ENCODE measurements at places on chromosomes 1 and 21.

GRCh38 chr1:224503161-224504118 lies 68.8 kb upstream of the WDR26 start:
- no peak for DNase-seq

DNA sequence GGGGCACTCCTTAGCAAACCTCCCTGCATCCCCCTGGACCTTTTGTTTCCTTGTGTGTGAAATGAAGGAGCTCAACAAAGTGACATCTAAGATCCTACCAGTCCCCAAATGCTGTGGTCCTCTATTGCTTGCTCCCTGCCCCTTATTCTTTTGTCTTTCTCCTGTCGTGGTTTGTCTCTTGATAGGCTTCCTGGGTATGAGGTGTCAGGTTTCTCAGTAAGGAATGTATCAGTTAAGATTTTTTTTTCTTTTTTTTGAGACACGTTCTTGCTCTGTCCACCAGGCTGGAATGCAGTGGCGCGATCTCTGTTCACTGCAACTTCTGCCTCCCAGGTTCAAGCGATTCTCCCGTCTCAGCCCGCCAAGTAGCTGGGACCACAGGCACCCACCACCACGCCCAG lies 16.8 kb downstream of the CNIH3 start:
- no peak for DNase-seq

- DNase-seq = no peak
Observed at GRCh38 chr1:101603726-101604125, 366.9 kb downstream of the S1PR1 start.

DNA sequence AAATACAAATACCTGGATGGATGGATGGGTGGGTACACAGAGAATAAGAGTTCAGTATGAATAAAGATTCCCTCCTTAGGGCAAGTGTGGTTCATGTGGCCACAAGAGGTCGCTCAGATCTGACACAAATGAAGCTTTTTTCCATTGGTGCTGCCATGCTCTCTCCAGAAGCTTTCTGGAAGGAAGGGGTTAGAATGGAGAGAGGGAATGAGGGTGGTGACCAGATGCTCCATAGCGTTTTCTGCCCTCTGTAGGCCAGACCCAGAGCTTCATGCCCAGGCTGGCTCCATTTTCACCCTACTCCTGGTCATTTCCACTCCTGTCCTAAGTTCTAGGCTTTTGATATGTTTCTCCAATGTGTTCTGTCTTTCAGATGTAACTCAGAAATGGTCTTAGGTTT lies 3.3 kb upstream of the FCRL6 start:
- DNase-seq = no peak

GRCh38 chr1:43235451-43236121 lies 34.2 kb upstream of the TMEM125 start:
- DNase-seq = no peak

DNA sequence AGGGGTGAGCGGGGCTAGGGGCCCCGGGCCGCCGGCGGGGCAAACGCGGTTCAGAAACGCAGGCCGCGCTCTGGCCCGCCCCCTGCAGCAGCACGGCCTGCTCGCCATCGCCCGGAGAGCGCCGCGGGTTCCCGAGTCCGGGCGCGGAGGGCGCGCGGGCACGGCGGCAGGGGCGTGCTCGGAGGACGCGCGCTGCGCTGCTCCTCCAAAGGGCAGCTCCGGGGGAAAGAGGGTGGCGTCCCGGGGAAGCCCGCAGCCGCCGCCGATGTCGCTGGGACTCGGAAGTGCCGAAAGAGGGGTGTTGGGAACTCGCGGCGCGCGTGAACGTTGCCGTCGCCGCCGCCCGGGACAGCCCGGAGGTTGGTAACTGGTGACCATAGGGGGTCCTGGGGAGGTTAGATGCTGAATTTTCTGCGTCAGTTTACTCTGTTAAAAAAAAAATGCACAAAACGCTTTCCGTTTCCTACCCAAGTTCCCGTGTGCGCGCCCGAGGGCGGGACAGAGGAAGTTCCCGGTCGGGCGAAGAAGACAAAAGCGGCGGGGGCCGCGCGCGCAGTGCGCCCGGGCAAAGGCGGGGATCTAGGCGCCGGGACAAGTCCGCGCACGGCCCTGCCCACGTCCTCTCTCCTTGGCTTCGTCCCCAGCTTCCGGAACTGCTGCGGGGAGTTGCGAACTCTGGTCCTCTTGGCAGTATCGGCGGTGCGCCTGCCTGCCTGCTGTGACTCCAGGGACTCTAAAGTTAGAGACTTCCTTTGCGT lies at the start of gene HHAT:
Gene HHAT (plus strand): TSS at position 157 of the 758 bp plus-strand sequence. CDS start 20,074 bp downstream, outside the sequence.
- peak; percentile 30 for DNase-seq

DNA sequence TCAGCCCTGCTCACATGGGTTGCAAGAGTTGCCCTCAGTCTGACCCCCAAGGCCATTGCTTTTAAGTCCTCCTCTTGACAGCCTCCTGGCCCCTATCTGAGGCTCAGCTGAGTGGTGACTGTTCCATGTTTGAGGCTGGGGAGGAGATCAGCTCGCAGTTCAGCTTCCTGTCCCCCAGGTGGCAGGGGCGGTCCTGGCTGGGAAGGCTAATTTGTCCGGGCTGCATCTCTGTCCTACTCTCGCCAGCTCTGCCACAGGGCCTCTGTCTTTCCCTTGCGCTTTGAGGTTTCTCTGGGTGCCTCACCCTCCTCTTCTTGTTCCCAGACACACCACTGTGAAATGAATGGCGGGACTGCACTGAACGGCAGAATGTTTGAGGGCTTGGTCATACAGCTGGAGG lies 157.3 kb downstream of the KCNJ6 start:
- DNase-seq = no peak

GRCh38 chr1:36787312-36787913 lies 246.9 kb downstream of the GRIK3 start:
- no peak for DNase-seq

DNA sequence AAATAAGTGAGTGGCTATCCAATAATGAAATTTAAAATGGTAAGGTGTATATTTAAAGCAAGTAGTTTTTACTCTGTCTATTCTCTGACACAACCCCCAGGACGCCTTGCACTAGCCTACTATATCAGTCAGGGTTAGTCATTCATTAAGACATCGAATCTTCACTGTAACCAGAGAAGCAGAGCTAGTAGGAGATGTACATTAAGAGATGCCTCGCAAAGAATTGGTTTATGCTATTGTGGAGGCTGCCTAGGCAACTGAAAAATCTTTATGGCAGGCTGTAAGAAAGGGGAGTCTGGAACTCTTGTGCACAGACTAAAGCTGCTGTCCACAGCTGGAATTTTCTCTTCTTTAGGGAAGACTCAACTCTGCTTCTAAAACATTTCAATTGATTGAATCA lies 28.8 kb downstream of the NTNG1 start:
- DNase-seq = no peak

DNA sequence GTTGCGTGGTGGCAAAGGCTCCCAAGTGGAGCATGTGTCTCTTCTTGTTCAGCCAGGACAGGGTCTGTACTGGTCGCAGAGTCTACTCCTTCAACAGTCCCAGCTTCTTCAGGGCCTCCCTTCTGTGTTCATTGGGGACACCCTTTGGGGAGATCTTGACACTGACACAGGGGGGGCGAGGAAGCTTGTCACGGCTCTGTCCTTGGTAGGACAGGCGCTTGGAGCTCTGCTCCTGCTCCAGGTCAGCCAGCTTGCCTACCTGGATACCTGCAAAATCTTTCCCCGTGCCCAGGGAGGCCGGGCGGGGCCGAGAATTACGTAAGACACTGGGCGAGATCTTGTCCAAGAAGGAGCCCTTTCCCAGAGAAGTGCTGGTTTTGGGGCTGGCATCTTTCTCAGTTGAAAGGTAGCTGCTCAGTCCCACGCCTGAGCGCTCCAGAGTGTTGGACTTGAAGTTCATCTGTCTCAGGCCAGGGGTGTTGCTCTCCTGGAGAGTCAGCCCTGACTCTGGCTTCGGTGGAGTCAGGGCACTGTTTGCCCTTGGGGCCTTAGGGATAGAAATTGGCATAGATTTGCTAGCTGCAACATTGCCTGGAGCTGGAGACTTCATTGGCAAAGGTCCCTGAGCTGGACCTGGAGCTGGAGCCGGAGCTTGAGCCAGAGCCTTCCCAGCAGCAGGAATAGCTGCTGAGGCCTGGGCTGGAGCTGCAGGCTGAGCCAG lies 10.5 kb downstream of the C1orf116 start:
- DNase-seq = no peak

DNA sequence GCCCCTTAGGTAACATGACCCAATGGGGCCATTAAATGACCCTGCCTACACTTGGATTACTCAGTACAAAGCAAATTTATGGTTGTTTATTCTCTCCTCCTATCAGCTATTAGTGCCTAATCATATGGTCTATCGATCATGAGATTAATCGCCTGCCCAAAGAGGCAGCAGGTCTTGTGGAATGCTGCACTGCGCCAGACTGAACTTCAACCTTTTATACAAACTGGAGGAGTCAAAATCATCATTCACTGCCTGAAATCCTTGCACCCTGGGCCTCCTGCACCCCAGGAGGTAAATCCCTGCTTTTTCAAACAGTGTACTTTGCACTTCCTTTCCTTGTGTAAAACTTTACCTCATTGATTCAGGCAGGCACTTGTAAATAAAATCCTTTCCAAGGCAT lies 69.7 kb downstream of the NFIA start:
- no peak for DNase-seq

DNA sequence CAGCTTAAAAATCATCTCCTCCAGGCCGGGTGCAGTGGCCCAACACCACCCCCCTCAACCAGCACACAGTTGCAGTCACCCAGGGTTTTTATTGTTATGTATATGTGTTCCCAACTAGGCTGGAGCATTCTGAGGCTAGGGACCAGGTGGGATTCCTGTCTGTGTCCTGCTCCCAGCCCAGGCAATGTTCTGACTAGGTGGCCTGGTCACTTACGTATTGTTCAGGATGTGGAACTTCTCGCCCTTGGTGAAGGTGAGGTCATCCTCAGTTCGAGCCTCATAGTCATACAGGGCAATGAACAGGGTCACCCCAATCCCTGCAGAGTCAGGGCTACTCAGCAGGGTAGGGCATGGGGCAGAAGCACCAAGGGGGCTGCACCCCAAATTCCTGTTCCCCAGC lies 12.2 kb downstream of the FGR start:
- DNase-seq = no peak

DNA sequence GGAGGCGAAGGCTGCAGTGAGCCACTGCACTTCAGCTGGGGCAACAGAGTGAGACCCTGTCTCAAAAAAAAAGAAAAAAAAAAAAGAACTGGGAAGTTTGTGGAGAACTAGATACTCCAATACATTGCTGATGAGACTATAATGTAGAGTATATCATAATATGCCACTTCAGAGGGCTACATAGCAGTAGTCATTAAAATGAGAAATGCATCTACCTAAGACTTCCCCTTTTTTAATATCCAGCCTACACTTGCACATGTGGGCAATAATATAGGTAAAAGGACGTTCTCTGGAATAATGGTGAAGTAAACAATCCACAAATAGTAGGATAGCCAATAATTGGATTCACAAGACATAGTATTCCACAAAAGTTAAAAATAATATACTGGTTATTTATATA lies 311.0 kb downstream of the HLX start:
- no peak for DNase-seq

DNA sequence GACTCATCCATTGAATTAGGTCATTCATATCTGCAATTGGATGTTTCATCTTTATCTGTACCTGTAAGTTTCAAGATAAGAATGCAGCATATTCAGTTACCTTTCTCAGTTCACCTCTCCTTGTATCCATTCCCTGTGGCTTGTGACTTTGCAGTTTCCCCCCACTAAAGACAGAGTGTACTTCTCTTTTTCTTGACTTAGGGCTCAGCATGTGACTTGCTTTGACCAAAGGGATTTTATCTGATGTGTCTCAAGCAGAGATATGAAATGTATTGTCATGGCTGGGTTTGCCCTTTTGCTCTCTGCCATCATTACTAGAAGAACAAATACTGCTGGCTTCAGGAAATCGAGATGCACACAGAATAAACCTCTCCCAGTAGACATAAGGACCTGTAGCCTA lies 754.8 kb downstream of the ADGRL2 start:
- DNase-seq = no peak

GRCh38 chr1:195867638-195868037 lies 740.6 kb downstream of the KCNT2 start:
- no peak for DNase-seq

DNA sequence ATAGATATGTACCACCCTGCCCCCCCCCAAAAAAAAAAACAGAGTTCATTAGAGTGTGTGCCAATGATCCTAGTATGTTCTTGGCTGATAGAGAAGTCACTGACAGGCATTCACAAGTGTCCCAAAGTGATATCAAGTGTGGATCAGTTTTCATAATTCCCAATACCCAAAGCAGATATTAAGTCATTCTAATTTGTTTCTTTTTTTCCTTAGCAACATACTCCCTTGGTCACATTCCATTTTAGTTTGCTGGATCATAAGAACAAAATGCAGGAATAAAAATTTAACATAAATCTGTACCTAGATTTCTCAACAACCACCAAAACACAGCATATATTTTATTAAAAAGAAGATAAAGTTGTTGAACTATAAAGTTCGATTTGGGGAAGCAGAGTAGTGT lies 129.8 kb upstream of the PALMD start:
- DNase-seq = no peak

GRCh38 chr1:24553931-24554330 lies 2.0 kb upstream of the NCMAP start:
- no peak for DNase-seq

DNA sequence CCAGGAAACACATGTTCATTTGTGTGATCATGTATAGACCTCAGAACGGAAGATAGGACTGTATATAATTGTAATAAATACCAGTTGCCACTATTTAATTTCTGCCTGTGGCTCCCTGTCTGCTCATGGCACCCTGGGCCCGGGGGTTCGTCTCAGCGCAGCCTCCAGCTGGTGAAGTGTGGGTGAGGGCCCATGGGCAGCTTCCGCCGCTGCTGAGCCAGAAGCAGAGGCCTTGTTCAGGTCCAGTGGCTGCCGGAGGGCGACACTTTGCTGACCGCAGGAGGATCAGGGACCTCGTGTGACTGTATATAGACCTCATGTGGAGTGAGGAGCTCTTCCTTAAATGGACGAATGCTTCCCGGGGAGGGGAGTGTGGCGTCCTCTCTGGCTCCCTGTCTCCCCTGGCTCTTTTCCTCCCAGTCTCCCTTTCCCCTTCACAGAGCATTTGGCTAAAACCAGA lies 155.9 kb downstream of the PEX14 start:
- DNase-seq = no peak

GRCh38 chr21:18803624-18804023 lies 400.0 kb upstream of the TMPRSS15 start:
- DNase-seq = no peak

DNA sequence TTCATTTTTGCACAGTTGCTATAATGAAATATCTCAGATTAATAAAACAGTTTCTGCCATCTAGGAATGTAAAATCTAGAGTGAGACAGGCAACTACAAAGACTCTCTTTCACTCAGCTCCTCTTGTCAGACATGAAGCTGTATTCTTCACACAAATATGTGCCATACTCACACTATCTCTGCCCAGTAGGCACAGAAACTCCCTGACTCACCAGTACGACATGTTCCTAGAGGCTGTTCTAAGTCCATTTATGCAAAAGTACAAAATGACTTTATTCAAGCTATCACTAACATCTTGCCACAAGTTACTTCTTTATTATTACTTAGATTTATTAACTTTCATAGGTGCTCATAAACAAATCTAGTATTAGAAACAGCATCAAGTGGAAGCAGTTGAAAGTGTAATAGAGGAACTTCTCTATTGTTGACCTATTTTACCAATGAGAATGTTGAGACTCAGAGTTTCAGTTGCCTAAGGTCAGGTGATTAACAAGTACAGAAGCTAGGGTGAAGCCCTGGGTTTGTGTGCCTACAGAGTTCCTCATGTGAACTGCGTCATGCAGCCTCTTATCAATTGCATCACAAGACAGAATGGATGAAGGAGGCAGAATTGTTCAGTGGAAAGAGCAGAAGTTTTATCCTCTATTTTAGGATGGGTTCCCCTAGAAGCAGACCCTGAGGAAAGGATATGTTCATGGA lies 98.9 kb downstream of the RGS2 start:
- no peak for DNase-seq

GRCh38 chr1:171606402-171606941 lies 15.6 kb upstream of the MYOCOS start:
- no peak for DNase-seq

Data from activated CD4-positive, alpha-beta T cell treated with anti-CD3 and anti-CD28 coated beads for 24 hours (primary cell).